ENCODE measurements at places on chromosomes 7 and 10.

- no peak for DNase-seq
Measured at GRCh38 chr10:94785211-94785610, 22.7 kb downstream of the CYP2C19 start.

GRCh38 chr10:125193306-125193877, 33.0 kb upstream of the CTBP2 start:
- no peak for DNase-seq

DNA sequence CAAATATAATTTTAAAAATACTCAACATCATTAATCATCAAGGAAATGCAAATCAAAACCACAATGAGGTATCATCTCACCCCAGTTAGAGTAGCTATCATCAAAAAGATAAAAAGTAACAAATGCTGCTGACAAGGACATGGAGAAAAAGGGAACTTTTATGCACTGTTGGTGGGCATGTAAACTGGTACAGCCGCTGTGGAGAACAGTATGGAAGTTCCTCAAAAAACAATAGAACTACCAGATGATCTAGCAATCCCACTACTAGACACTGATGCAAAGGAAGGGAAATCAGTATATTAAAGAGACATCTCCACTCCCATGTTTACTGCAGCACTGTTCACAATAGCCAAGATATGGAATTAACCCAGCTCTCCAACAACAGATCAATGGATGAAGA, 384.5 kb downstream of the PLXDC2 start:
- DNase-seq: no peak

DNA sequence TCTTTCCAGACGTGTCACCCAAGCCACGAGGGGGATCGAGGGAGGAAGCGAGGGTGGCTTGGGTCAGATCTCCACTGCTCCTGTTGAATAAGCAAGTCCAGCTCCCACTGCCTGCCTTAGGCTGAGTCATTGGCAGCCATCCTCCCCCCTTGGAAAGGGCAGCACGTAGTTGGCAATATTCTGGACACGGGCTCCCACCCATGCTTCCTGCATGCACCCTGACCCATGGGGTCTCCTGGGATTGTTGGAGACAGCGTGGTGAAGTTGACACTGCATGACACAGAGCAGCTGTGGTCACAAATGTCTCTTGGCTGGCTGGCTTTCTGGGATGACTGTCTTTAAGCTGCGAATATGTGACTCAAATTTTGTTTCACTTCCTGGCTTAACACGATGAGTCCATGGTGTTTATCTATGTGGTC, 11.2 kb downstream of the BTBD16 start:
- no peak for DNase-seq

DNA sequence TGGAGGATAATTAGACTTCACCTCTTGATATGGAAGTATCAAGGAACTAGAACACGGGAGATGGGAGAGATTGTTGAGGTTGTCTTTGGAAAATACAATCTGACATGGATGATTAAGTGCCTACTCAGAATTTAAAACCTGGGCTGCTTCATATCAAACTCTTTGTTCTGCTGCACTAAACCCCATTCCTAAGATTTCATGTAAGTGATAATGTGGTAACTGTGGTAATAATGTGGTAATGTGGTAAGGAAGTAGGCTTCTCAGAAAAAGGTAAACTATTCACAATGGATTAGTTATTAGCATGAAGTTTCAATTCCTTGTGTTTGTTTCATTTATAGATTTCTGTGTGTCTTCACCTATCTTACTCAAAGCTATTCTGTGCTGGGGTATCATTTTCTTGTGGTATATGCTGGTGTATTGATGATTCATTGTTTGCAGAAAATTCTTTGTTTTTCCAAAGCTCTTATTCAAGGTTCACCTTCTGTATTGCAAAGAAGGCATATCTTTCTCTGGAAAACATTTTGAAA, 129.9 kb upstream of the TAC1 start:
- DNase-seq: no peak

GRCh38 chr7:92246360-92247101, 757 bp downstream of the ANKIB1 start:
- peak; percentile 55 for DNase-seq

GRCh38 chr7:127781081-127781480, 129.1 kb downstream of the SND1 start:
- no peak for DNase-seq

DNA sequence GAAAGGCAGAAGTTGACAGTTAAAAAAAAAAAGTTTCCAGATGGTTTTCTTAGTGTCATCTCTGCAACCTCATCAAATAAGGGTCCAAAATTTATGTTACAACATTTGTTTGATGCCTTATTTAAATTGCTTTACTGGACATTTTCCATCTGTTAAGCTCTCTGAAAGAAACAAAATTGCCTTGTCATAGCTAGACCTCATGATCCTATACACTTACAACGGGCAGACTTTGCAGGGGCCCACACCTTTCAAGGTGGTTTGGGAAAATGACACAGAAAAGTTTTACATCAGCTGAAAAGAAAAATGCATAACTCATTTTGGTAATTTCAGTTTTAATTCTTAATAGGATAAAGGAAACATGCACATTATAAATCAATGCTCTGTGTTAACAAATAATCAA, 1.4 kb upstream of the TES start:
- DNase-seq: no peak

- no peak for DNase-seq
Measured at GRCh38 chr10:130440494-130440893, 304.3 kb downstream of the GLRX3 start.
